ENCODE measurements at places on chromosomes 7 and 10.

DNA sequence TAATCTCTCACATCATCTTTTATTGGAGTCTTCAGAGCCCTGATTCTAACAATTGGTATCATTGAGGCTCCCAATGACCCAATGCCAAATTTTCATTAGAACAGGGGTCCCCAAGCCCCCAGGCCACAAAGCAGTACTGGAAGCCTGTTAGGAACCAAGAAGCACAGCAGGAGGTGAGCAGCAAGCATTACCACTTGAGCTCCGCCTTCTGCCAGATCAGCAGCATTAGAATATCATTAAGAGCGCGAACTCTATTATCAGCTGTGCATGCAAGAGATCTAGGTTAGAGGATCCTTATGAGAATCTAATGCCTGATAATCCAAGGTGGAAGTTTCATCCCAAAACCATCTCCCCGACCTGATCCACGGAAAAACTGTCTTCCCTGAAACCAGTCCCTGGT is 23.1 kb downstream of the KIF5B start:
- no peak for DNase-seq

DNA sequence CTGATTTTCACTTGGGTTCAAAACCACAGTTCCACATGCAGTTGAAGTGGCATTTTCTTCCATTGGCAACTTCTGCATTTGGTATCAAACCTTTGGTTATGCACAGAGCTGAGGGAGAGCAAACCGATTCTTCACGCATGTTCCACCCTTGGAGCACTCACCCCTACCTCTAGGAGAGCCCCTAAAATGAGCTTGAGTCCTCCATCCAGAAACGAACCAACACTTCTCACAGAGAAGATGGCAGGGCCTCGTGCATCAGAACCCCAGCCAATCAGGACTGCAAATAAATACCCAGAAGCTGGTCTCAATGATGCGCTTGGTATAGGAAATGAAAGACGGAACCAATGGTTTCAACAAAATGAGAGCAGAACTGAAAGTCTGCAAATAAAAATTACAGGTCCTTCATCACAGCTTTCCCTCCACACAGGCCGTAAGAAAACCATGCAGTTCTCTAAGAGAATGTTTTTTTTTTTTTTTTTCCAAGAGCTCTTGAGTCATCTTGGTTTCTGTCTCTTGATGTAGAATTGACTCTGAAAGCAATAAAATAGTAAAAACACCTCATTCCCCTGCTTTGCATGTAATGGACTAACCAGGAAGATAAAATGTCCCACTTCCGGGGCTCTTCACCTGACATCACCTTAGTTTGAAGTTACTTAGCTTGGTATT is 23.9 kb downstream of the KLF6 start:
- DNase-seq: no peak

GRCh38 chr7:35261041-35261440 is 7.1 kb upstream of the TBX20 start:
- no peak for DNase-seq

DNA sequence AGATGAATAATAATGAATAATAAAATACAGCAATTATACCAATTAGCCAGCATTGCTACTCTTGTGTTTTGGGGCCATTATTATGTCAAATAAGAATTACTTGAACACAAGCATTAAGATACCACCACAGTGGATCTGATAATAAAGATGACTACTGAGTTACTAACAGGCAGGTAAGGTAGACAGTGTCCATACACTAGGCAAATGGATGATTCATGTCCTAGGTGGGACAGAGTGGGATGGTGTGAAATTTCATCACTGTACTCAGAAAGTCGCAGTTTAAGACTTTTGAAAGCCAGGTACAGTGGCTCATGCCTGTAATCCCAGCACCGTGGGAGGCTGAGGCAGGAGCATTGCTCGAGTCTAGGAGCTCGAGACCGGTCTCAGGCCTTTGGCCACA is 8.7 kb upstream of the UNC5B start:
- DNase-seq: no peak

DNA sequence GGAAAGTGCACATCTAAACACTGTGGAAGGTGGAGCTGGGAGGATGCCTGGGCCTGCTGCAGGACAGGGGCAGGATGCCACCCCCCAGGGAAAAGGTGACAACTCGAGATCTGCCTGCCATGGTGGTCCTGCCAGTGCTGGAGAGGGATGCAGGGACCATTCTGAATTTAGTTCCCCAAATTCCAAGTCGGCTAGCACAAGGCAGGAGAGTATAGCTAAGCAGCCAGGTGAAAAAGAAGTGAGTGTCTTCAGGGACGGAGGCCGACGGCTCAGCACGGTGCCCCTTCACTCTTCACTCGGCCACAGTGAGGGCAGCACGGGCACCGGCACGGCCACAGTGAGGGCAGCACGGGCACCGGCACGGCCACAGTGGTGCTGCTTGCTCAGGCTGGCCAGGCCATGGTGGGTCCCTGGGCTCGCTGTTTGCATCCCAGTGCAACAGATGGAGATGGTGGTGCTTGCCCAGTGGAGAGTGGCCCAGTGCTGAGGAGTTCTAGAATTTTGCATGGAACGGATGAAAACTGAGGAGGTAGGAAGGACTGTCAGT is 161.3 kb upstream of the SHH start:
- DNase-seq: no peak

DNA sequence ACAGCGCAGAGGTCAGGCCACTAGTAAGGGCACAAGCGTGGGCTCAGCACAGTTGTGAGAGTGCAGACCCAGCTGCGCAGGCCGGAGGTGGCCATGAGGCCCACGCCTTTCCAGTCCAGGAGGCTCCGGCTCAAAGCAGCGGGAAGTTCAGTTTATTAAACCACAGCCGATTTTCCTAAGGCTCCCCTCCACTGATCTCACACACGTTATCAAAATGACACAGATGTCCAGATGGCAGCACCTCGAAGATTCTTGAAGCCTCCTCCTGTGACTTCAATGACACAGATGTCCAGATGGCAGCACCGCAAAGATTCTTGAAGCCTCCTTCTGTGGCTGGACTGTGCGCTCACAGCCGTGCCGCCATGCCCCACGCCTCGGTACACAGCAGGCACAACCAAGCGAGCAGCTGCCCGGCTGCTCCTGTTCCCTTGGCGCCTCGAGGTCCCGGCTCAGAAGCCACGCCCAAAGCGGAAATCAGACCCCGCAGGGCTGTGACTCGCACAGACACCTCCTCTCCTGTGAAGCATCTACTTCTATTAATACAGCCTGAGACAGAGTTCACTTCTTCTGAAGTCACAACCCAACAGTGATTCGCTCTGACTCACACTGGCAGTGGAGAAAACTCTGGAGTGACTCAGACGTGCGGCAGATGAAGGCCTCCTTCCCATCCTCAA is 122.7 kb downstream of the MAD1L1 start:
- DNase-seq: peak; percentile 94

GRCh38 chr10:82091413-82091812 is 216.4 kb downstream of the NRG3 start:
- DNase-seq: no peak

DNA sequence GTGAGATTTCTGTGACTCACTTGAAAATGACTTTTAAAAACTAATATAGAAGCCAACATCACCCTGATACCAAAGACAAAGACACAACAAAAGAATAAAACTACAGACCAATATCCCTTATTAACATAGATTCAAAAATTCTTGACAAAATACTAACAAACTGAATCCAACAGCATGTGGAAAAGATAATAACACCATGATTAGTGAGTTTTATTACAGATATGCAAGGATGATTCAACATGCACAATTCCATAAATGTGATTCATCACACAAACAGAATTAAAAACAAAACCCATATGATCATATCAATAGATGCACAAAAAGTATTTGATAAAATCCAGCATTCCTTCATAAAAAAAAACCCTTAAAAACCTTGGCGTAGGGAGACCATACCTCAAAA is 6.5 kb downstream of the MGAM start:
- no peak for DNase-seq

- no peak for DNase-seq
Measured at GRCh38 chr10:93126483-93127052, 52.9 kb downstream of the CYP26A1 start.

DNA sequence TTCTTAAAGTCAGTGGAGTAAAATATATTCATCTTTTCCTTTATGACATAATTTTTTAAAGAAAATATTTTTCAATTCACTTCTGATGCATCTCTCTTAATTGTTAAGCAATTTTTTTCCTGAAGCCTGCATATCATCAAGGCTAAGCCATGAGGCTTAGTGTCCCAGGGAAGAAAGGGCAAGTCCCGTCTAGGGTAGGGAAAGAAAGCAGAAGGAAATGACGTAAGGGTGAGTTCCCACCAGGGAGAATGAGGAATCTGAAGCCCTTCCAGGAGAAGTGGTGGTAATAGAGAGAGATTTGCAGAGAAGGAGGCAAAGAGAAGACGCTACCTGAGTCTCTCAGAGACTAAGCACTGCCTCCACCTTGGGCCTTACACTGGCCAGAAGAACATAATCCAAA is 96.8 kb upstream of the NFE2L3 start:
- DNase-seq: no peak

- no peak for DNase-seq
Measured at GRCh38 chr7:158240801-158241200, 346.8 kb downstream of the PTPRN2 start.

DNA sequence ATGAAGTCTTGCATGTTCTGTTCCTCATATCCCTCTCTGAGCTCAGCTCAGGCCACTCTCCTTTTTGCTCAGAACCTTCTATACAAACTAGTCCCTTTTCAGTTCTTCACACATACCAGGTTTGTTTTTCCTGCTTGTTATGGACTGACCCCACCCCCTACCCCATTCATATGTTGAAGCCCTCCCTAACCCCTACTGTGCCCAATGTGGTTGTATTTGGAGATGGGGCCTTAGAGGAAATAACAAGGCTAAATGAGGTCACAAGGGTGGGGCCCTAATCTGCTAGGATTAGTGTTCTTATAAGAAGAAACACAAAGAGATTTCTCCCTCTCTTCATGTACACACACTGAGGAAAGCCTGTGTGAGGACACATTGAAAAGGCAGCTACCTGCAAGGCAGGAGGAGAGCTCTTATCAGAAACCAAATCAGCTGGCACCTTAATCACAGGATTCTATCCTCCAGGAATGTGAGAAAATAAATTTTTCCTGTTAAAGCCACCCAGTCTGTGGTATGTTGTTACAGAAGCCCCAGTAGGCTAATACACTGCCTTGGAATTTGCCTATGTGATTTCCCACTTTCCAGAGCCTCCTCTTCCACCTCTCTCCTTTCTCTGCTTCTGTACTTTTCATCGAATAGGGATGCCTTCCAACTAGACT is 67.3 kb upstream of the DNAJB12 start:
- DNase-seq: no peak

DNA sequence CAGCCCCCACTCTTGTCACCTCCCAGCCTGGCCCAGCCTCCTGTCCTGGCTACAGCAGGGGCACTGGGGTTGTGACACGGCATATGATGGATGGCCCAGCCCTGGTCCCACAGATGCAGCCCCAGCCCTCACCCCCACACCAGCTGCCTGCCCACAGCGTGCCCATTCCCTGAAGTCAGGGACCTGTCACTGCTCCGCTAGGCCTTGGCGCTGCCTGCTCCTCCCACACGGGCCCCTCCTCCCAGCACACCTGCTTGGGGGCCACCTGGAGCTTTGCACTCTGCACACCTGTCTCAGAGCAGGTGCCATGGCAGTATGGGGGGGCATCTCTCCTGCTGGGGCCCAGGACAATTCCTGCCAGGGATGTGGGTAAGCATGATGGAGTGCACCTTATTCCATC is 3.5 kb downstream of the GCK start:
- DNase-seq: no peak

DNA sequence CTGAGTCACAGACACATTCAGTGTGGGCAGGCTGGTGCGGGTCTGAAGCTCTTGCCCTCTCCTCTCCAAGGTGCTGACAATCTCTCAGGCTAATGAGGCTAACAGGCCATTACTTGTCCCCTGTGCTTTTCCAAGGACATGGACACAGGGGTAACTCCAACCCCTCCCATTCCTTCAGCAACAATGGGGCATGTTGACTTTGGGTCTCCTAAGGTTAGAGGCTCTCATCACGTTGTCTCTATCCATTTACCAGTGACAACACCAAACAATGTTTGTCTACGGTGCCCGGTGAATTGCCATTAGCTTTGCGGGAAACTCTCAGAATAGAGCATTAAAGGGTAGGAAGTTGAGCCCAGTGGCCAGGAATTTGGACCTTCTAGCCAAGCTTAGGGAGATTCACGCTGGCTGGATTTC is 101.6 kb upstream of the TNS3 start:
- no peak for DNase-seq

DNA sequence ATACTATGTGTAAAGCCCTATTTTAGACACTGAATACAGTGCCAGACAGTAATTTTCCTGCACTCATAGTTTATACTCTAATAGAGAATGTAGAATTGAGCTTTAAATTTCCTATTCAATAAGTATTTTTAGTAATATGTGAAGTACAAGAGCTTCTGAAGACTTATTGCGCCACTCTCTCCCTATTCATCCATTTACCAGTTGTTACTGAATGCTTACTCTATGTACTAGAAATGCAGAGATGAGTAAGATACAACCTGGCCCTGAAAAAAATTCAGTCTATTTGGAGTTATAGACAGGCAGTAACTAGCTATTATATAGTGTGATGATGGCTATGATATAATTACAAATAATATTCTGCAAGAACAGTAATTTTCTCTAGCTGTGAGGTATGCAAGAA is 98.8 kb downstream of the ADK start:
- DNase-seq: no peak

DNA sequence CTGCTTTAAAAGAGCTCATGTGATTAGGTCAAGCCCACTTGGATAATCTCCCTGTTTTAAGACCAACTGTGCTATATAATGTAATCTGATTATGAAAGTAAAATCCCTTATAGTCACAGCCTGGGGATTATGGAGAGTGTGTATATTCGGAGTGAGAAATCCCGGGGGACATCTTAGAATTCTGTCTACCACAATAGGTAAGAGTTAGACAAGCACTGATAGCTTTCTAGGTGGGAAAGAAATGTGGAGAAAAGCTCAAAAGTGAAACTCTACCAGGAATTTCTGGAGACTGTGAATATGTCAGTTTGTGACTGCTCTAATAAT is 2.9 kb upstream of the VCL start:
- no peak for DNase-seq

DNA sequence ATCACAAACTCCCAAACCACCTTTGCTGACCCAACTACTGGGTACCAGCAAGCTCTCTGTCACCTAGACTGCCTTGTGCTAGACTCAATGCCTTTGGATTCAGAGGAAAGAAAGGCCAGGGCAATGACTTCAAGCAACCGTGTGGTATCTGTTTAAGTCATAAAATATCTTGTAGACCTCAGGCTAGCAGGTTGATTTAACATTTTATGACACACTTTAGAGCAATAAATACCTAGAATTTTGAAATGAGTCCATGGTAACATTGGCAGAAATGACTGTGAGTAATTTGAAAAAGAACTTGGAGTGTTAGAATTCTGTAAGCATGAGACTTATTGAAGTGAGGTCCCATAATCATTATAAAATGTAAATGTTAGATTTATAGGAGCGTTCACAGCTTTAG is 87.2 kb downstream of the TWIST1 start:
- no peak for DNase-seq

- peak; percentile 67 for DNase-seq
Measured at GRCh38 chr10:4372601-4373000, 453.4 kb upstream of the AKR1E2 start.

GRCh38 chr10:23345861-23346260 is 1.3 kb upstream of the C10orf67 start:
- DNase-seq: no peak
